NCI-H1105 treated with DMSO at 0.1 percent for 48 hours (cell line): ENCODE measurements at places on chromosomes 7 and 10.

DNA sequence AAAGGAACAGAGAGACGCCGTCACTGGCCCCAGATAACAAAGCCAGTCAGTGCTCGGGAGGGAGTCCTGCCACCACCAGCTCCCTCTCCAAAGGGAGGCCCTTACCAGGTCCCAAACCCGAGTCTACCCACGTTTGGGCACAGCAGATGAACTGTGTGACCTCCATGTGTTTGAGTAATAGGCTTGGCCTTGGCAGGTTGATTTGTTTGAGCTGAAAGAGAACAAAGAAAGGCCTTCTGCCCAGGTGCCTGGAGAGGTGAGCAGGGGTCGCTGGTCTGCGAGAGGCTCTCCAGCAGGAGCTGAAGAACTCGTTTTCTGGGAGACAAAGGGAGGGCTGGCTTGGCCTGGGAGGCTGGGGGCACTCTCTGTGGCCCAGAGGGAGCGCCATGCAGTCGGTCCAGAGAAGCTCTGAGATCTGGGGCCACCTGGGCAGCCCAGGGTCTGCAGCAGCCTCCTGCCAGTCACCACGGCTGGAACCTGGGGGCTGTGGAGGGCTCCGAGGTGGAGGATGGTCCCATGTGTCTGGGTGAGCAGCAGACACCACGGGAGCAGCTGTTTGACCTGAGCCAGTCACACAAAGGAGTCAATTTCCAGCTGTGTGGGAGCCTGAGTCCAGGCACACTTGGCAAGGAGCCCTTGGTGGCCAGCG lies 99.7 kb downstream of the PAXIP1 start:
- DNase-seq, result no peak

- DNase-seq, result peak; percentile 6
These were observed 29.4 kb upstream of the SGMS1 start for GRCh38 chr10:50653142-50653541.

GRCh38 chr7:11706666-11707605 lies 125.1 kb downstream of the THSD7A start:
- peak; percentile 88 for DNase-seq

DNA sequence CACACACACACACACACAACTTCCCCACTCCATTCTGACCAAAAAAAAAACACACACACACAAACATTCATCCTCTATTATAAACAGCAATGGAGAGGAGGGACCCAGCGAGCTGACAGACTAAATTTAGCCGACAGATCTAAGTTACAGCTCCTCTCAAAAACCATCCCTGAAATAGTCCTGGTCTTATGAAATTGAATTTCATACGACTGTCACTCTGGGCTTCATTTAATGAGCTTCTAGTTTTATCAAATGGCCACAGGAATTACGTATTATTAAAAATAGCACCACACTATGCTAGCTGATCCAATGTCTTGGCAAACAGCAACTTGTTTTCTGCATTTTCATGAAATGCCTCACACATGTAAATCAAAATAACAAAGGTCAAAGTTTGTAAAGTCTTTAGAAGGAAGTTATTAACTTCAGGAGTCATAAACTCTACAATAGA lies 131.3 kb upstream of the ASAH2 start:
- no peak for DNase-seq

DNA sequence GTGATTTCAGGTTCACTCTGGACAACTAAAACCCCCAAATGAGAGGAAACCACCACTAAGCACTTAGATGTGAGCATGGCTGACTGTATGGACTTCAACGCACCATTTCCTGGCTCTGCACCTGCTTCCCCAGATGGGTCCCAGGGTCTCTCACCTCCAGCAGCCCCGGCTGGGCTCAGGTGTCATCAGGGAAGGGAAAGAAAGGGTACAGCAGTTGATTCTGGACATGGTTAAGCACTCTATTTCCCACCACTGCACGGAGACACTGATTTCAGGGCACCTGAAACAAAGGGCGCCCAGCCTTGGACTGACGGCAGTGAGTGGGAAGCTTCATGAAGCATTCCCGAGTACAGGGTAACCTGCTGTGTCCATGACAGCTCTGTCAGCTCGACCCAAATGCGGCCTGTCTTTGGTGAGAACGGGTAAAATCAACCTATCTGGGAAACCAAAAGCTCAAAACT lies 19.0 kb downstream of the FAM53B start:
- DNase-seq, result no peak

DNA sequence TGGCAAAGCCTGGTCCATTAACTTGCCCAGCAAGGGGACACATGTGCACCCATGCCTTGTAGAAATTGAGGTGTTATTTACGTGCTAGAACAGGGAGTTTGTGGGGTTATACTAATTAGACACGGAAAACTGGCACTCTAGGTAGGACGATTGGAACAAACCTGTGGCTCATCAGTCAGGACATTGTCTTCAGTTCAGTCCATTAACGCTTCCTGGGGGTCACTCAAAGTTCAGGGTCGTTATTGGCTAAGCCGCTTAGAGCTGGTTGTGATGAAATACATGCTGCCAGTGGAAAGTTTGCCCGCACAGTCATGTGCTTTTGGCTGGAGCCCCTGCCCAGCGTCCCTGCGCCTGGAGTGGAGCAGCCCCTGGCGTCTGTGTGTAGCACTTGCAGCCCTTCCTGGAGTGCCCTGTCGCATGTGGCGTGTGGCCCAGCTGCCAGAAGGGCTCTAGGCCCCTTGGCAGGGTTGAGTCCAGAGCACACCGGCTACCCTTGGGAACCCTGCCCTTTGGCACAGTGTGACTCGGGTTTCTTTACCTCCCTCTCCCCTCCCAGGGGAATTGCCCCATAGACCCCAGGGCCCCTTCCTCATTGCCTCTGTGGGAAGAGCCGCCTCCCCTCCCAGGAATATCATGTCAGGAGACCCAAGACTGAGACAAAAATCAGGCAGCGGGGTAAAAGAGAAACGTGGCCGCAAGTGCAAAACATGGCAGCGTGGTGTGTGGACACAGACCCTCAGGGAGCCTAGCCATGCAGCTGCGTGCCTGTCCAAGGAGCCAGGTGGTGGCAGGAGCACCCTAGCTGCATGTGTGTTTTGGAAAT lies 9.8 kb downstream of the ZNF775 start:
- no peak for DNase-seq

DNA sequence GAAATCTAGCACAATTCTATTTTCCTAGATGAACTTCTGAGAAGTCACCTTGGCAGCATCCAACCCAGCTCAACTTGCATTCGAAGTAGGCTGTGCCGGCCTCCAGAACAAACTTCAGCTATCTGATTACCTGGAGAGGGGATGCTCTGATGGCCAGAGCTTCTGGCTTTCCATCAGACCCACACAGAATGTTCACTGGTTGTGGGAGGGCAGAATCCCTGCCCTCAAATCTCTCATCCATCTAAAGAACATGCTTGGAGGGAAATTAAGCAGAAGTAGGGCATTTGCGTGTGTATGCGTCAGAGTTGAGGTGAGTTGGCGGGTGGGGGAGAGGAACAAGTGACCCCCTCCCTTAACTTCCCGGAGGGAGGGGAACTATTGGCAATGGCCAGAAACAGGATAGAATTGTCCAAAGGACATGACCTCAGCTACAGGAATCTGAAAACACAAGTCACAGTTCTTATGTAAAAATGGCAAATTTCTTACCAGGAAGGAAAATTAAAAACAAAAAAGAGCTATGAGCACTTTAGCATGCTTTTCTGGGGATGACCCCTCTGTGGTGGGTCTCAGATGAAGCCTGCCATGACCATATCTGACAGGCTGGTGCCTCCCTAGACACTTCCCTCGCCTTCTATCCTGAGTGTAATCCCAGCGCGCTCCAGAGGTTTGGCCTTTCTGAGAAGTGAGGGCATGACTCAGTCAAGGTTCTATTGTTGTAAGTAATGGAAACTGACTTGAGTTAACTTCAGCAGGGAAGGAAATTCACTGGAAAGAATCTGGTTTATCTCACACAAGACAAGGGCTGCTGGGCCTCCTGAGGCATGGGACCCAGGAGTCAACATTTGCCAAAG lies 278.8 kb downstream of the RPS24 start:
- no peak for DNase-seq

GRCh38 chr10:63012623-63013022 lies 120.5 kb upstream of the NRBF2 start:
- DNase-seq, result no peak

DNA sequence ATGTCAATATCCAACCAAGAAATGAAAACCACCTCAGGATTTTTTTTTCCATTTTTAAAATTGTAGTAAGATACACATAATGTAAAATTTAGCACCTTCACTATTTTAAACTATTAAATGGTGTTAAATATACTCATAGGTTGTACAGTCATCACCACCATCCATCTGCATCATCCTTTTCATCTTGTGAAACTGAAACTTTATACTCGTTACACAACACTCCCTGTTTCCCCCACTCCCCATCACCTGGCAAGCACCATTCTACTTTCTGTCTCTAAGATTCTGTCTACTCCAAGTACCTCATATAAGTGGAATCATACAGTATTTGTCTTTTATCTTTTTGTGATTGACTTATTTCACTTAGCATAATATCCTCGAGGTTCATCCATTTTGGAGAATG lies 335.2 kb upstream of the NPSR1 start:
- DNase-seq, result no peak

DNA sequence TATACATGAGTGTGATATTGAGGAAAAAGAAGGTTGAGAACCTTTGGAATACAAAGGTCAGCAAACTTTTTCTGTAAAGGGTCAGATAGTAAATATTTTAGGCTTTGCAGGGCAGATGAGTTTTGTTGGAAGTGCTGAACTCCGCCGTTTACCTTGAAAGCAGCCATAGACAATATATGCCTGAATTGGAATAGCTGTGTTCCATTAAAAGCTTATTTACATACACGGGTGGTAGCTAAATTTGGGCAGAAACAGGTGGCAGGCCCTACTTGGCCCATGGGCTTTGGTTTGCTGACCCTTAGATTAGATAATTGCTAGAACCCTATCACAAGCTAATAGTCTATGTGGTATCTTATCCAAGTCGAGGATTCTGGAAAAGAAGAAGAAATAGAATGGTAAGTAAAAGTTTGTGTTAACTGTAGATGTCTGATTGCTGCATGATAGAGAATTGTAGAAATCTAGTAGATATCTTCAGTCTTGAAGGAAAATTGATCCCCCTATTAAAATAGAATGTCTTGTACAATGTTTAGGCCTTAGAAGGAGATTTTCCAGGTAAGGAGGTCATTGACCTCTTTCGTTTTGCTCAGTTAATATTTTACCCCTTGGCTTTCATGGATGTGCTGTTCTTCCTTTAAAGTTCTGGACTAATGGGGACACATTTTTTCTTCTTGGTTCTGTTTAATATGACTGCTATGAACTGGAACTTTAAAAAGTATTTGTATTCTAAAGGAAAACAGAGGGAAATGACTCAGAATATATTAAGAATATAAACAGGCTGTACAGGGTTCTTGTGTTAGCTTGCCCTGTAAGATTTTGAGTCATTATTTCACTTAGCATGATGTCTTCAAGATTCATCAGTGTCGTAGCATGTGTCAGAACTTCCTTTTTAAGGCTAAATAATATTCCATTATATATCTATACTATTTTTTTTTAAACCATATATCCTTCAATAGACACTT lies 8.0 kb downstream of the RBM33 start:
- no peak for DNase-seq
